ENCODE measurements at places on chromosomes 16 and 17.

DNA sequence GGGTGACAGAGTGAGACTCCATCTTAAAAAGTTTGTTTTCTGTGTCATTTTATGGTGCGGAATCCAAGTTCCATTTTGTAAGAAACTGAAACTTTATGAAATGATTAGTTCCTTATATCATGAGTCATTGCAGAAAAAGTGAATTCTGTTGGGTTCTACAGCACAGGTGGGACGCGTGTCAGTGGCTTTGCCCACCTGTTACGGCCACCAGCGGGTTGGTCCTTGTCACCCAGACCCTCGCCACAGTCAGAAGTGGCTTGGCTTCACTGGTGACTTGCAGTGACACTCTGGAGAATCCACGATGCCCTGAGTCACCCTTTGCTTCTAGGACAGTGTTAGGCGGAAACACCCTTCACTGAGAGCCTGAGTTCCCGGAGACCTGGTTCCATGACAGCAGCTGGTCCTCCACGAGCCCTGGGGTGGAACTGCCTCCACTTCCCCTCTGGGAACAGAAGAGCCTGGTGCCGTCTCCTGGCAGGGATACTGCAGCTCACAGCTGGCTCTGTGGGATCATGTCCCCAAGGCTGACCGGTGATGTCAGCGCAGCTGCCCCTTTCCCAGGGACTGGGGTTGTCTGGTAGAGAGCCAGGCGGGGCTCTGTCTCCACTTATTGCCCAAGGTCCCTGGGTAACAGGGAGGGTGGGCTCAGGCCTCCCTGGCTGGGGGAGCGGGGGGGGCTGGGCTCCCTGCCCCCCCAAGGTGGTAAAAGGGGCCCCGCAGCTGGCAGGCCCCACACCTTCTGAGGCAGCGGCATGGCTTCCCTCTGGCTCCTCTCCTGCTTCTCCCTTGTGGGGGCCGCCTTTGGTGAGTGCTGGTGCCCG is at the start of gene CTRB1:
CTRB1 (plus strand) TSS at position 733 of the 821 bp plus-strand sequence; CDS start at position 753, 20 bp downstream.
- no peak for DNase-seq

GRCh38 chr17:55706808-55707773 is 15.6 kb downstream of the TMEM100 start:
- DNase-seq = no peak

DNA sequence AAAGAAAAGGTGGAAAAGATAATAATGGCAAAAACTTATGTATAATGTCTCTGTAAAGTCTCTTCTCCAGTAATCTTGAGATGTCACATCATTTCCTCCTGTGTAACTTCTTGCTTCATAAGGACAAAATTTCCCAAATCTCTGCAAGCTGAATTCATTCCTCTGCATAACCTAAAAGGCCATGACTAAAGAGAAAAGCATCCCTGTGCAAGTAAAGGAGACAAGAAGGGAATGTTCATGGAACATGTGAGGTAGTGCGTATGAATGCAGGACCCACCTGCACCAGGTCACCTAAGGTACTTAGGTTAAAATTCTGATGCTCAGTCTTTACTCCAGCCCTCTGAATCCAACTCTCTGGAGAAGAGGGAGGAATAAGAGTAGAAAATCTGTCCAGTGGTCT is 46.9 kb upstream of the NLK start:
- DNase-seq = no peak

DNA sequence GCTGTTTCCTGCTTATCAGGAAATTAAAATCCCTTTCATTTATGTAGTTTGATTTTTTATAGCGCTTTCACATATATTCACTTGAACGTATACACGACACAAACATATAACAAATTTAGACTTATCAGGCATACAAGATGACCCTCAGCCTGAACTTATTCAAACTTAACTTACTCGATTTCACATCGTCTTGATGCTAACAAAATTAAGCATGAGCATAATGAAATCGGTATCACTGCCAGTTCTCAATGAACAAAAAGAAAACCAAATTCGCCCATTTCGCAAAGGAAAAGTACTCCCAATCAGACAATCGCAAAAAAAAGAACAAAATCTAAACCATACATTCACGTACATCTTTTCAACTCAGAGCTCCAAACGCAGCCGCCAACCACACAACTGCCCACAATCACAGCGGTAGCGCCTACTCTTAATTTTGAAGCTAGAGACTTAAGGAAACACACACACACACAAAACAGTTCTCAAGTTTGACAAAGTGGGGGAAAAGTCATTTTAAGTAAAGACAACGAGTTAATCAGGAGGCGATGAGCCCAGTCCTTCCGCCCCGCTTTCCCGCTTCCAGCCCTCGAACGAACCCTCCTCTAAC is 1.1 kb downstream of the GJC1 start:
- no peak for DNase-seq

DNA sequence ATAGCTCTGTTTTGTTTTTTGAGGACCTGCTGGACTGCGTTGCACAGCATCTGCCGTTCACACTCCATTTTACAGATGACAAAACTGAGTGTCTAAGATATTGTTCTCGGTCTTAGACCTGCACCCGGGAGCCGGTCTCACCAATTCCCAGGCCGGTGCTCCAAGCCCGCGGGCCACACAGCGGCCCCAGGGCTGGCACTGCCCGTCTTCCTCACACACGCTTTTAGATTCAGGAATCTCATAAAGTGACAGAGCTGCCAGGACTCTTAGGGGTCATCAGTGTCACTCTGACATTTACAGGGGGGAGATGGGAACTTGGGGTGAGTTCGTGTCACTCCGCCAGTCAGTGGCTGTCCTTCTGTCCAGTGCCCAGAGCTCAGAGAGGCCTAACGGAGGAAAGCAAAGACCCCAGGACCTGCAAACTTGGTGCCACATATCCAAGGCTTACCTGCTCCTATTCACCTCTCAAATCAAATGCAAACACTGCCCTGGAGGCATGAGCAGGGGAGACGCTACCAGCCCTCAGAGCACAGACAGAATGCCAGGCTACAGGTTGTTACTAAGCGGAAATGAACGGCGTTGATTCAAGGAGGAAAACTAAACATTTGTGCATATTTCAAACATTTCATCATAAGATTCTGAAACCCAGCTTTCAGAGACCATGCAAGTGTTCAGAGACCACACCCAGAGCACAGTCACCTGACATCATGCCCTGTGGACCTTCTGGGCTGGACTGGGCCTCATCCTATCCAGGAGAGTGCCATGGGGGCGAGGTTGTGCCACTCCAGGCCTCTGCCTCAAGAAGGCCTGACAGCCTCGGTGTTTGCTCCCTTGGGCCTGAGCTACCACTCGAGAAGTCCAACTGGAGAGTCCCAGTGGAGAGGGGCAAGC is 29.5 kb downstream of the TNFRSF13B start:
- no peak for DNase-seq

- DNase-seq = no peak
Measured at GRCh38 chr17:8846768-8847211, 20.7 kb downstream of the PIK3R6 start.

- no peak for DNase-seq
Measured at GRCh38 chr16:6374821-6375220, 957.8 kb upstream of the RBFOX1 start.

GRCh38 chr17:35372846-35373533 is 431 bp downstream of the SLFN11 start:
- peak; percentile 4 for DNase-seq
